ENCODE measurements at places on chromosomes 1 and 21. TPM values are rescaled to one million over a fixed set of nuclear protein-coding genes. Genes with fewer than 3 reads are reported as not detected.

ZNF281 gene
- 9.4 TPM for total RNA-seq

RPS6KA1 gene
- 39.3 TPM for total RNA-seq

RBM34 gene
- total RNA-seq, result 75.9 TPM

GRCh38 chr1:64006276-64007051 is 197.0 kb upstream of the UBE2U start:
- DNase-seq, result no peak

GRCh38 chr1:1211541-1212441 is 2.2 kb downstream of the TNFRSF4 start:
- no peak for DNase-seq

GRCh38 chr1:5667513-5668325 is 324.5 kb downstream of the NPHP4 start:
- no peak for DNase-seq

DNA sequence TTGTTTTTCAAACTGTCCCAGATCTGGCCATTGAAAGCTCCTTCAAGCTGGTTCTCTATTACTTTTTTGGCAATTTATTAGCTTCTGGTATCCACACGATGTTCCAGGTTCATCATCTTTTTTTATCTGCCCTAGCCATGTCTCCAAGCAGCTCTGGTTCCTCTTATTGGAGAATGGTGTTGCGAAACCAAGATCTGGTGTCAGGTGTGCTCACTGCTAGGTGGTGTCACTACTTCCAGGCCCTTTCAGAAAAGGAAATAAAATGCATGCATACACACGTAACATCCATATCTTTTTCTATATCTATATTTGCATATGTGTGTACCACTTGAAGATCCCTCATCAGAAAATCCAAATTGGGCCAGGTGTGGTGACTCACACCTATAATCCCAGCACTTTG is 53.3 kb downstream of the GATAD2B start:
- no peak for DNase-seq

GRCh38 chr1:67777440-67777839 is 55.8 kb downstream of the GNG12 start:
- DNase-seq, result no peak

DNA sequence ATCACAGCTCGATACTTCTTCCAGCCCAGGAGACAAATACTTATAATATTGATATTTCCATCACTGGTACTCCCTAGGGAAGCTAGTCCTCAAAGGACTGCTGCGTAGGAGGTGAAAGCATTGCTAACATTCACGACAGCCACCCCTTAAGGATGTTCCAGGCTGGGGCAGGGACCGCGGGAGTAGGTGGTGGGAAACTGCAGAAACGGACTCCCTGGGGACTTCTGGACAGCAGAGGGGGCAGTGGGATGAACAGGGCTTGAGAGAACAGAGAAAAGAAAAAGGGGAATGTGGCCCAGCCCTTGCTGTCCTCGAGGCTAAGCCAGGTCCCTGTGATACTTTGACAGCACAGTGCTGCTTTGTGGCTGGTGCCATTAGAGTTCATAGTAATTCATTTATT is 108.0 kb downstream of the HMGB4 start:
- no peak for DNase-seq

- DNase-seq, result no peak
These were observed 7.4 kb downstream of the LHX9 start for GRCh38 chr1:197924516-197925123.

All from suprapubic skin (tissue), 4 donors.